Muscle of leg (tissue), 16 donors: ENCODE measurements at places on chromosomes 12 and 14. TPM values are rescaled to one million over a fixed set of nuclear protein-coding genes. Genes with fewer than 3 reads are reported as not detected.
A peak's percentile ranks its signal among the peaks of the same experiment; 100 is the strongest.

- no peak for DNase-seq
Measured at GRCh38 chr12:39777465-39777864, 157.9 kb upstream of the ABCD2 start.

PRB2 gene
- not detected for total RNA-seq

KRT3 gene
- total RNA-seq, result not detected

RDH16 gene
- total RNA-seq, result 0.27 TPM

- DNase-seq, result no peak
Measured at GRCh38 chr12:130160306-130160705, 2.0 kb upstream of the FZD10 start.

- DNase-seq, result no peak
Measured at GRCh38 chr12:109347589-109347988, at the start of gene MYO1H. Gene MYO1H, plus strand, starts transcription at chr12:109347900. Its CDS starts 61 bp downstream, at chr12:109347961.

DNA sequence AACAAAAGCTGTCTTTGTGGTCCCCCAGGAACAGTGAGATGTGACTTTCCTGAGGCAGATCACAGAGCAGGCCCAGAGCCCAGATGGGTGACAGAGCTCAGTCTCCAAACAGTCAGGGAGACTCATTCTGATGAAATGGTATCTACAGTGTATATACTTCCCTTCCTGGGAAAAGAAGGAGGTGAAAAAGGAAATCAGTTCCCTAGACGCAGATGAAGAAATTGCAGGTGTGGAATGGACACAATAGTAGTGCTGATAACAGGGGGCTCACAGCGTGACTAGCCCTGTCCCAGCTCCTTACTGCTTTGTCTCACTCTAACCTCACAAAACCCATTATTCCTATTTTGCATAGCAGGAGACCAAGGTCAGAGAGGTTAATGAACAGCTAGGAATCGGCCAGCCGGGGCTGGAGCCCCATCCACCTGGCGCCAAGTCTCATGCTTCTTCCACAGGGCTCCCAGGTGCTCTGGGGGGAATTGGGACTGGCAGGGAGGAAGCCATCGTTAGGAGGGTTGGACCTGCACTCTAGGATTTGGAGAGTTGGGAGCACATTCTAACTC, 11.9 kb downstream of the KCNH3 start:
- DNase-seq, result no peak

FKBP11 gene
- total RNA-seq, result 18.6 TPM

- DNase-seq, result no peak
Measured at GRCh38 chr14:77910506-77910905, 110.6 kb downstream of the ADCK1 start.

DNA sequence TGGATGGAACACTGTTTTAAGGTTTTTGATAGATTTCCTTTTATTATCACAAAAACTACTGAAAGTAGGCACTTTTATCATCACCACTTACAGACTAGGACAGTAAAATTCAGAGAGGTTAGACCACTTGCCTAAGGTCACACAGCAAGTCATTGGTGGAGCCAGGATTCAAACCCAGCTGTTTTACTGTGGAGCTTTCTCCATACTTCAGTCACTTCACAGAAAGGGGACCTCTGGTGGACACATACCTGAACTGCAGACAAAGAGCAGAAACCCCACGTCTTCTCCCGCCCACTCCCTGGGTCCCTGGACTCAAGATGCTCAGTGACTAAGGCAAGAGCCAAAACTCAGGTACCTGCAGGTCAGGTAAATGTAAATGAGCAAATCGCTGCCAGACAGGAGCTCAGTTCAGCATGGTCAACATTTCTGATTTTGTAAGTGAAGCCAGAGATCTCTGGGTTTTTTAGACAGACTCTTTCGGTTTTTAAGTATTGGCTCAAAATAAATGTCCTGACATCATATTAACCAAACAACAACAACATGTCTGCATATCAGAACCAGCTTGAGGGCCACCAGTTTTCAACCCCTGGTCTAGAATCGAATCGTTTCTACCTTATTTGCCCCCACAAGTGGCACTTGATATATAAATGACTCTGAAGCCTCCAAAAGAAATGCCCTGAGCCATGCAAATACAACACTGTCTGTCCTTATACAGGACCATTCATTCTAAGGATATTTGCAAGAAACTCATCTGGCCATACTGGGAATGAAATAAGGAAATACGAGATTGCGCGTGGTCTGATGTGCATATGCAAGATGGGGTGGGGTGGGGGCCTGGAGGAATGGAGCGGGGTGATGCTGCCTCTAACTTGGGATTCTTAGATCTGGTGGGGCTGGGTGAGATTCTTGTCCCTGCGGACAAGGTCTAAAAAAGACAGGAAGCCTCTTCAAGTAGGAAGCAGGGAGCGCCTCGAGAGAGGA, 110.9 kb downstream of the KSR2 start:
- DNase-seq, result no peak

GRCh38 chr14:81326451-81326850, 73.7 kb downstream of the STON2 start:
- no peak for DNase-seq

DNA sequence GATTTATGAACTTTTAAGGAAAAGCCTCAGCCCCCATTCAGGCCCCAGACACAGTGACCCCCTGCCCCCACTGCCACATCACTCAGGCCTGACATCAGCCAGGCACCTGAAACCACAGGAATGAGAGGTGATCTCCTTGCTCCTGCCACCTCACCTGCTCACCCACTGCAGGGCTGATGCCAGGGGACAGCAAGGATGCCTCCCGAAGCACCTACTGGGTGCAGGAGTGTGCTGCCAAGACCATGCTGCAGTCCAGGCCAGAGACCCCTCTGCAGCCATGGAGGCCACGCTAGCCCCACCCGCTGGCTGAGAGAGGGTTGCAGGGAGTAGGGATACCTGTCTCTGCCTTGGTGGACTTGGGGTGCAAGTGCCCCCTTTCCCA, 18.6 kb upstream of the KRT7 start:
- DNase-seq, result no peak

DNA sequence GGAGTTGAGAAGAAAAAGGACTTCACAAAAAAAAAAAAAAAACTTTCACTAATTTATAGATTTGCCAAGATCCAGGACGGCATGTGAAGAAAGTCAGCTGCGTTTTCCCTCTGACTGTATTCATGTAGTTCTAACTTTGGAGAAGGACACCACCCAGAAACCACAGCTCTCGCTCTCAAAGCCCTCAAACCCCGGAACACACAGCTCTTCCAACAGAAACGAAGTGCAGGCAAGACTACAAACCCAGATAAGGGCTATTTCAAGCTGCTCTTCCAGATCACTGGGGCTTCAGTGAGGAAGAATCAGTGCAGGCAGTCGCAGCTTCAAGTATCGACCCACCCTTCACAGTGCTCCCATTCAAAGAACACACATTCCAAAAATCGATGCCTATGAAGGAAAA, 13.2 kb downstream of the KCNH5 start:
- peak; percentile 33 for DNase-seq

DNA sequence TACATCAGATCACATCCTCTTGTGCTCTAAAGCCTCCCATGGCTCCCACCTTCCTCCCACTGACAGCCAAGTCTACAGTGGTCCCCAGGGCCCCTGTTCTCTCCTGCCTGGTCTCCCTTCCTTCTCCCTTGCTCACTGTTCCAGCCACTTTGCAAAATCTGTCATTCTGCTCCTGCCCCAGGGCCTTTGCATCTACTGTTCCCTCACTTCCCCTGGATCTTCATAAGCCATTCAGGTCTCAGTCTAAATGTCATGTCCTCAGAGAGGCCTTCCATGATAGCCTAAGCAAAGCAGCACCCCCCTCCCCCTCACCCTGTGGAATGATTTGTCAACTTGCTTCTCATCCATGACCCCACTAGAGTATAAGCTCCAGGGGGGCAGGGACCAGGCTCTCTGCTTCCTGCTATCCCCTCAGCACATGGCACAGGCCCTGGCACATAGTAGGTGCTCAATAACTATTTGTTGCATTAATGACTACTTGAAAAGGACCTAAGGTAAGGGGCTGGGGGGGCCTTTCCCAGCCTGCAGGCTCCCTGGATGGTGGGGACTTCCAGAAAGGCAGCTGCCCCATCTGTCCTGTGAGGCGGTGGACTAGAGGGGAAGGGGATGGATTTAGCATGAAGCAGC, 5.0 kb downstream of the SLC8B1 start:
- DNase-seq, result no peak

DNA sequence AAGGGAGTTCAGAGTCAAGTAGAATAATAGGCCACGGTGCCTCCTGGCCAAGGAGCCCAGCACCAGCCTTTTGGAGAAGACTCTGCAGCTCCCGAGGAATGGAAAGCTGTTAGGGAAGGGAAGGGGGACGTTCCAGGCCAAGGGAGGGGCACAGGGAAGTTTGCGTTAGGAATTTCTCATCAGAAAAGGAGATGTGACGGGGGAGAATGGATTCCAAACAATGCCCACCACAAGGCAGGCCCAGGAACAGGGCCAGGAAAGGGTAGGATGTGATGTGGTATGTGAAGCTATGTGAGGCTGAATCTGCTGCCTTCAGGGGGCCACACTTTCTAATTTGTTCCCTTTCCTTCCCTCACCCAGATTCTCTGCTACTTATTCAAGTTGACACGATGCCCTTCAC, 46.0 kb downstream of the DGLUCY start:
- DNase-seq, result no peak

DNA sequence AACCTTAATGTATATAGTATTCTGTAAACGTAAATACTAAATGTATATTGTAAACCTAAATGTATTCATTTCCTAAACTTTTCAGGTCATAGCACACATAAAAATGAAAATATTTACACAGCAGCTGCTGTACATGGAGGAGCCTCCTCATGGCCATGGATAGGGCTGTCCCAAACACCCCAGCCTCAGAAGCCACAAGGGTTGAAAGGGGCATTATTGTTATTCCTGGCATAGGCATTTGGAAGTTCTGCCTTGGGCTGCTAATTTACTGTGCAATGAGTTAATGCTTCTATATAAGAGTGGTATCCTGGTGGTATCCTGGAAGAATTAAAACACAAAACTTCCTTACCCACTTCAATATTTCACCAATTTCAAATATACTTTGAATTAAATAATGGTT, 159.4 kb downstream of the SLC5A8 start:
- no peak for DNase-seq

GRCh38 chr12:9868951-9869306, 225 bp downstream of the CLEC2B start:
- DNase-seq, result no peak

DNA sequence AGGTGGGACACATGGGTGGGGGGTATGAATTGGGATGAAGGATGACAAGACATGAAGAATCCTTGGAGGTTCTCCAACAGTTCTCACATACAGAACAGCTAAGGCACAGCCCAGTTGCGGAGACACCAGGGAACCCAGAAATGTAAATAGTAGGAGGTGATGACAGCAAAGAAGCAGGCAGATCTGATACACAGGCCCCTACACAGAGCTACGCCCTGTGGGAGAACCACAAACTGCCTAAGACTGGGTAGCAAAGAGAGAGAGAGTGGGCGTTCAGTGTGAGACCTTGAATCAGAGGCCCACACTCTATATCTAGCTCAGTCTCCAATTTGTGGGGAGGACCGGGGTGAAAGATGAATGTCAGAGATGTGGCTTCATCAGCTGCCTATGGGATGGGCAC, 9.5 kb upstream of the NUMB start:
- DNase-seq, result no peak

CFL2 gene
- total RNA-seq, result 573 TPM

TCL1B gene
- total RNA-seq, result not detected

DNA sequence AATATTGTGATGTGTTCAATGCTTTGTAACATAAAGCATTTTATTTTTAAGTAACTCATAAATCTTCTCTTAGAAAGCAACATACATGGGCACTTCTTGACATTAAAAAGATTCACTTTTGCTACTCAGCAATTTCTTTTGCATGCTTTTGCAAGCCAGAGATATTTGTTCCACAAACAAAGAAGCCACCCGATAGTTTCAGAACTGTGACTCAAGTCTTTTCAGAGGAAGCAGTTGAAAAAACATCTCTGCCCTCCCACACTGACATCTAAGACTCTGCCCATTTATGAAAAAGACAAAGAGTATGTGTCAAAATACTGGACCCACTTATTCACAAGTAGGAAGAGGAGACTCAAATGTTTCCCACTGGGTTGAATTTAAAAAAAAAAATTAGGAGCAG, 7.5 kb downstream of the APPL2 start:
- peak; percentile 48 for DNase-seq

HPD gene
- total RNA-seq, result 0.04 TPM

GRCh38 chr14:90344331-90345238, 12.8 kb upstream of the NRDE2 start:
- DNase-seq, result no peak

DNA sequence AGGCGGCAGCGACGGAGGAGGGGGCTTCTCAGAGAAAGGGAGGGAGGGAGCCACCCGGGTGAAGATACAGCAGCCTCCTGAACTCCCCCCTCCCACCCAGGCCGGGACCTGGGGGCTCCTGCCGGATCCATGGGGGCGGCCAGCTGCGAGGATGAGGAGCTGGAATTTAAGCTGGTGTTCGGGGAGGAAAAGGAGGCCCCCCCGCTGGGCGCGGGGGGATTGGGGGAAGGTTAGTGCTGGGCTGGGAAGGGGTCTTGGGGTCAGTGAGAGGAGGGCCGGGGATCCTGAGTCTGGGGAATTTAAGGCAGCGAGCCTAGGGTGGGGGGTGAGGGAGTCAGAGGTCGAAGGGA, 203 bp downstream of the NFATC4 start:
- DNase-seq, result no peak

STAB2 gene
- 1.3 TPM for total RNA-seq
